ENCODE measurements at places on chromosomes 13 and 19.

- no peak for DNase-seq
Observed at GRCh38 chr13:100646030-100646673, 28.4 kb downstream of the TMTC4 start.

DNA sequence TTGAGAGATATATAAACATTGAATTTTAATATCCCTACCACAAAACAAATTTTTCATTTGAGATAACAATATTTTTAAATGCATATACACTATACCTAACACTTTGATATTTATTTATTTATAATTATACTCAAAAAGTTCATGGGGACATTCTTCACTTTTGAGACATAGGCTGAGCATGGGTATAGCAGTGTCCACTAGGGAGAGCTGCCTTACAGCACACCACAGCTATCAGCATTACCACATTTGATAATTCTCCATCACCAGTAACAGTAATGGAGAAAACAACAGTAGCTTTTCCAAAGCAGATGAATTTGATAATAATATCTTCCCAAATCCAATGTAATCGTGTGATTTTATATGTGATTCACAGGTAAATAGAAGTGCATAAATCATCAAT, 626.1 kb downstream of the DACH1 start:
- no peak for DNase-seq

GRCh38 chr19:16790051-16790450, 39.1 kb upstream of the SIN3B start:
- DNase-seq, result no peak

DNA sequence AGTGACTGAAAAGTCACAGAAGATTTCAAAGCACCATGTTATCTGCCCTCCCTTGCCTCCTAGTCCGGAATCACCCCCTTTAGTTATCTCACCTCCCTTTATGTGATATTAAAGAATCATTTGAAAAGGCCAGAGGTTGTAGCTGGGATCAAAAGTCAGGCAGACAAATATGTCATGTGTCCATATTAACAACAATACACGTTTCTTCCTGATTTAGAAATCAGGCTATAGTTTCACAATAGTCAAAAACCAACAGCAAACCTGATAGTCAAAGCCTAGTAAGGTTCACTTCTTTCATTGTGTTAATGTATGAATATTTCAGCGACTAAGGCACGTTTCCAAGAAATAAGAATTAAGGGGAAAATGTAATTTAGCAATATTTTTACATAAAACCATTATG, 326.7 kb downstream of the ITGBL1 start:
- no peak for DNase-seq

DNA sequence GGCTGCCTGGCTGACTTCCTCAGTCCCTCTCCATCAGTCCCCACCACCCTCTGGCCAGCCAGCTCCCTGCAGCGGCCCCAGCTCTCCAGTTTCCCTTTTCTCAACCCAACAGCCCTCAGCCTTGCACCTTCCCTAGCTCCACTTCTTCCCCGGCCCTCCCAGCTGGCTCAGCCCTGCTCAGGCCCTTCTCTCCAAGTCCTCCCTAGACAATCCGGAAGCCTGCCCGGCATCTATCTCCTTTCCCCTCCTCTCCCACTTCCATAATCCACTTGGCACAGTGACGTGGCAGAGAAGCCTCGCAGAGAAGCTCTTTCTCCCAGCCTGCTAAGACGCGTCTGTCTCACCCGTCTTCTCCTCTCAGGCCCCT, 1.1 kb downstream of the UBXN6 start:
- no peak for DNase-seq

DNA sequence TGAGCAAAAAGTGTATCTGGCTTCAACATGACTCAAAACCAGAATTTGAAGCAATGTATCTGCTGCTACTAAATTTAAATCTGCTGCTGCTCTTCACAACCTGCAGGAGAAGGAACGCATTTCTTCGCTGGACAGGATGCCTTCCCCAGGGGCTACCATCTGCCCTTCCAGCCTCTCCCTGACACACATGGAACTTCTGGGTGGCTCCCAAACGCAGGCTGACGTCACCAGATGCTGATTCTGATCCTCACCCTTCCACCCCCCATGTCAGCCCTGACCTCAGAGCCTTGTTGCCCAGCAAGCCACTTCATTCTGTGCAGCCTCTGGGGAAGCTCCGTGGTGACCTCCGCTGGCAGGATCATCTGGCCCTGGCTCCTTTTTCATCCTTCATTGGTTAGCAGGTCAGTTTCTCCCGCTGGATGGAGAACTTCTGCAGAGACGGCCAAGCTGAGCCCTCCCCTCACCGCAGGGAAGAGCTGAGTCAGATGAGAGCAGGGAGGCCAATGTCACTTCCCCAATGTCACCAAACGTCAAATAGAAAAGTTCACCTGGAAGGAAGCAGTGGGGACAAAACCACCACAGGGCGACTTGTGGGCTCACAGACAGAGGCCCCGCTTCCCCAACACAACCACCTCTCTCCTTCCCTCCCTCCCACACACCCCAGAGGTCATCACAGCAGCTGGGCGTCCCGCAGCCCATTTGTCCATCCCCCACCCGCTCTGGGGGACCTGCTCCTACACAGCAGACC, 14.0 kb upstream of the RAB20 start:
- no peak for DNase-seq

DNA sequence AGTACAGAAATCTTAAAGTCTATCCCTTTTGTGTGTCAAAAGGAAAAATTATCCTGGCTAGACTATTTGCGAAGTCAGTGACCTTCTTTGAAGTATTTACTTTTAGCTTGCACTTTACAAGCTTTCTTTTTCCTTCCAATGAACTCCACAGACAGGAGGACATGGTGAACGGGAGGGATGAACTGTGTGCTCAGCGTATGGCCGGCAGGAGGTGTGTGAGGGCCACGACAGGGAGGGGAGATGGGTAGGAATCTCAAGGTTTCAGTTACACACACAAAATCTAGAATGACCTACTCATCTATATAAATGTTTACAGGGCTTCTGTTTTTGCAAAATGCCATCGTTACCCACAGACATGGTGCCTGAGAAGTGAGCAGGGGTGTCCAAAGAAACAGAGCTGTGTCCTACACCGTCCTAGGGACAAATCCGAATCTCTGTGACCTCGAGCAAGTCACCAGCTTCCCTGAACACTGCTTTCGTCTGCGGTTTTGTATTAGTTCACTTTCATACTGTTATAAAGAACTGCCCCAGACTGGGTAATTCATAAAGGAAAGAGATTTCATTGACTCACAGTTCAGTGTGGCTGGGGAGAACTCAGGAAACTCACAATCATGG, 537.2 kb downstream of the LIG4 start:
- no peak for DNase-seq

DNA sequence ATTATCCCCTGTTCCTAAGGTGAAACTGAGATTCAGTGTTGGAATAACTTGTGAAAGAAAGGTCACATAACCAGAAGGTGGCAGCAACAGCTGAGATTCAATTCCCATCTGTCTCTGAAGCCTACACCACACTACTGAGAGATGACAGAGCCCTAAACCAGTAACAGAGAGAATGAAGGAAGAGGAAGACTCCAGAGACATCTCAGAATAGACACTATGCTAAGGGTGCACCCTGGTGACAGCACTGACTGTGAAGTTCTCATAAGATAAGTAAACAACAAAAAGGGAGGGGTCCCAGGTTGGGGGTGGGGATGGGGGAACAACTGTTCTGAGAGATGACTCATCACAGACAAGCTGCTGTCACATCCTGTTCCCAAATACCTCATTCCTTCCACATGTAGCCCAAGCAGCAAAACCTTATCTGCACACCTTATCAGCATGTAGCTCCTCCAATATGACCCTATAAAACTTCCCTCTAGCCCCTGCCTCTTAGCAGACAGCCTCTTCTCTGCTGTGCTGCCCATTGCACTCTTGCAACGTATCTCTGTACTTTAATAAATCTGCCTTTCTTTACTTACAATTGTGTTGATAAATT, 46.5 kb downstream of the UTP14C start:
- no peak for DNase-seq

- no peak for DNase-seq
Observed at GRCh38 chr19:10316229-10317044, 622 bp upstream of the FDX2 start.

DNA sequence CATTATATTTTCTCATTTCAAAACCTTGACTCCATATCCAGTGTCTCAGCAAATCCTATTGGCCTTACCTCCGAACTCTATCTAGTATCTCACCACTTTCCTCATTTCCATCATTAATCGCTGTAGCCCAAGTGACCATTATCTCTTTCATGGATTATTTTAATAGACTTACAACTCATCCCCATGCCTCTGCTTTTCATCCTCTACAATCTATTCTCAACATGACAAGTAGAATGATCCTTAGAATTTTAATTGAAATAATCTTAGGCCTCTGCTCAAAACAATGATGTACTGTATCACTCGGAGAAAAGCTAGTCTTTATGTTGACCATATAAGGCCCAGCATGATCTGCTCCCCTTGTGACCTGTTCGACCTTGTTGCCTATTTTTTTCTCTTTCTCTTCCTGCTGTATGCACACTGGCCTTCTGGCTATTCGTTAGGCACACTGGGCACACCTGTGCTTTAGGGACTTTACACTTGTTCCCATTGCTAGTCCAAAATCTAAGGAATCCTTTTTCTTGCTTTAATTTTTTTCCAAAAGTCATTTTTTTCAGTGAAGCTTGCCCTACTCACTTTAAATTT, 21.4 kb downstream of the DNAJC15 start:
- DNase-seq, result no peak

DNA sequence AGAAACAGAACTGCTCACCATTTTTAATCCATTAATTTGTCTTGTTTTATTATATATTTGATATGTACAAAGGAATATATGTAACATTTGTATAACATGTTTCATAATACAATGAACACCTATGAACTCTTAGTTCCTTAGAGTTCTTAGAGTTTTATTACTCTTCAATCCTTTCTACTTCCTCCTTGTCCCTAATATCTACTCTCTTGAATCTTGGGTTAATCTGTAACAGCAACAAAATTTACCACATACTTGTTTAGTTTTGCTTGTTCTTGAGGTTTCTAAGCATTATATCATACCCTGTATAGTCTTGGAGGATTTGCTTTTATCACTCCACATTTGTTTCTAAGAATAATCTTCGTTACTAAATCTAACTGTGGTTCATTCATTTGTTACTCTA, 151.4 kb downstream of the PDS5B start:
- DNase-seq, result no peak
